ENCODE measurements at places on chromosomes 1 and 21.

- no peak for DNase-seq
Measured at GRCh38 chr21:45234127-45234526, 53.6 kb downstream of the POFUT2 start.

GRCh38 chr1:235268379-235269125 is 59.4 kb downstream of the ARID4B start:
- no peak for DNase-seq

DNA sequence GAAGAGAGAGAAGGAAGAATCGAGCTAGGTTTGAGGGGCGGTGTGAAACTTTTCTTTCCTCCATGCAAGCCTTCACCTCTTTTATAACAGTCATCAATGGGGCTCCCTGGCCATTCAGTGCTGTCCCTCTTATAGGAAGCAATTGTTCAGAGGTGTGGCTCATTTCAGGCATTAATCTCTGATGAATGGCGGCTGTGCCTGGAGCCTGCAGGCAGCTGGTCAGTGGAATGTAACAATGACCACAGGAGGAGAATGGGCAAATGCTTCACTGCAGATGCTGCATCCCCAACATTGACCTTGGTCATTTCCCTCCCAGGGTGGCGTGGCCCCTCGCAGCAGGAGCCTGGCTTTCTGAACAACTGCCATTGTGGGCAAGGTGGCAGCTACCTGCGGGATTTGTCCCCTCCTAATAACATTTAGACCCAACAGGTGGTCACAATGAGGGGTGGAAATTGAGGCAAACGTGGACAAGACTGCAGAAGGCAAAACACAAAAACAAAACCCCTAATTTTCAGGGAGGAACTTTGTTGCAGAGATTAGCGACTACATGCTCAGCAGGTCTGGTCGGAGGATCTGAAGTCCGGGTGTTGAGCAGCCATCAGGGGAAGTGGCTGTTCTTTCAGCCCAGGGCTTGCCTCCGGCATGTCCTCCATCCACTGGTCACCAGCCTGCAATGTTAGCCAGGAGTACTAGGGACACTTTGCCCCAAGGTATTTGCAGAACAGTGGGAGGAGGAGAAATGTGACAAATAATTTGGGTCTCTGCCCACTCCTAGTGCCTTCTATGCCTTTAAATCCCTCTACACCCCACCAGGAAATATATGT is 97.3 kb upstream of the PAXBP1 start:
- DNase-seq, result no peak

- DNase-seq, result no peak
Measured at GRCh38 chr1:221768444-221769066, 26.7 kb upstream of the DUSP10 start.

DNA sequence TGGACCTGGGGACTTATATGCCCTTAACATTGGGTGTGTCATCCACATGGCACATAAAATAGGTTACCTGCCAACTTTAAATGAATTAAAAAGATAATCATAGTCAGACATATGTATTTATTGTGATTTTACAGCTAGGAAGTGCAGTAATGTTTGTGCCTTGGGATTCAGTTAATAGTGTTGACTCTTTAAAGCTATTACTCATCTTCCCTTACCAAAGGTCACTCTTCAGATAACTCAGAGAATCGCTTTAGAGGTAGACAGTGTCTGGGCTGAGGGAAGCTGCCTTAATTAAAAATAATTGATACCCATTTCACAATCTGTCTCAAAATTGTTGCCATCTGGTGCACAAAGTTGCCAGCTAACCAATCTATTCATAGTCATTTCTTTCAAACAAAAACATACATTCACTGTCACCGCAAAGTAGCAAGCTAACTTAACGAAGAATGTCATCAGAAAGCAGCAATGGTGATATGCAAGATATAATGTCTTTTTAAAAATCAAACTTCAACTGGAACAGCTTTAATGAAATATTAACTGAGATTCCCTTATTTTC is 3.0 kb upstream of the KRTAP15-1 start:
- DNase-seq, result no peak

GRCh38 chr1:229570891-229571516 is 12.5 kb upstream of the ABCB10 start:
- no peak for DNase-seq

GRCh38 chr1:97764991-97765390 is 155.8 kb downstream of the DPYD start:
- no peak for DNase-seq

DNA sequence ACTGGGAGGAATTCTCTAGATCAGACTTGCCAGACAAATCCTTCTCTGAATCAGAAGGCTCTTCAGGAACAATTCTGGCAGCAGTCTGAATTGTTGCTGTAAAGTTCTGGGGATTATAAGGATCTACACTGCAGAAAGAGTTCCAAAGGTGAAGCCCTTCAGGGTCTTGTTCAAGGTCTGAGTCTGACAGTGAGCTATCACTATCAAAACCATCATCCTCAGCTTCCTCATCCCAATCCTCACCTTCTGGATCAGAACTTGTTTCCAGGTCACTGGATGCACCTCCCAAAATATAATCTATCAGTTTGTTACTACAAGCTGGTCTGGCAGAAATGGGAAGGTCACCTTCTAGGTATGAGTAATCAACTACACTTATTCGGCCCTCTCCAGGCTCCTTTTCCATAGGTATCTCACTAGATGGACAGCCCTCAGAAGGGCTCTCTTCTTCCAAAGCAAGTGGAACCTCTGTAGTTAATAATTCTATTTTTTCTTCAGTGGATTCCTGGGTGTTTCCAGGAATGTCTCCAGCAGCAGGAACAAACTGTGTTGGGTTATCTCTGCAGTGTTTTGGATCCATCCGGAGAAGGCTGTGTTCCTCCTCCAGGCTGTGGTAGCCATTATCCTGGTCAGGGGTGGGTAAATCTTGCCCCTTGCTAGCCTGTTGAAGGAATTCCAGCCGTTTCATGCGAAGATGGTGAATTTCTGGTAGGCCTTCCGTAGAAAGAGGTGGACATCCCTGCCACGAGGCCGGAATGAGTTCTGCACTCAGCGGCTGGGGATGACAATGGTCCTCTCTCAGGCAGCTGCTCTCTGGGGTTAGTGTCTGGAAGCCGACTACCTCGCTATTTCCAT is 1.6 kb downstream of the PPP1R15B start:
- DNase-seq, result no peak

DNA sequence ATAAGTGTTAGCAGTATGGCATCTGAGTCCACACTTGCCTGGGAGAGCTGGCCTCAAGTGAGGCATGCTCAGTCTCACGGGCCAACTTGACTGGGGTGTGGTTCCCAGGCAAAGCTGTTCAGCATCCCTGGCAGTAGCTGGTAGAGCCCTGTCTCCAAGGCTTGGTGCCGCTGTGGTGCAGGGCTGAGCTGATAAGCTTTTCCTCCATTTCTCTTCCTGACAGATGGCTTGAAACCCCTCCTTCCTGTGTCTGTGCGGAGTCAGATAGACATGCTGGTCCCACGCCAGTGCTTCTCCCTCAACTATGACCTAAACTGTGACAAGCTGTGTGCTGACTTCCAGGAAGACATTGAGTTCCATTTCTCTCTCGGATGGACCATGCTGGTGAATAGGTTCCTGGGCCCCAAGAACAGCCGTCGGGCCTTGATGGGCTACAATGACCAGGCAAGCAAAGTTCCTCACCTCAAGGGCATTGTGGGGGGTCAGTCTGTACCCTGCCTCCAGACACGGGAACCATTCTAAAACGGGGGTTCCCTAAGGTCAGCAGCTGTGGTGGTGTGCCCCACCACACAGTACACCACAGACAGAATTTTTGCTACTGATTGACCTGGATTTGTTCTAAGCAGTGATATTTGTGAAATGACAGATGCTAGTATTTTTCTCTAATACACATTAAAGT is 13.7 kb upstream of the MIIP start:
- peak; percentile 58 for DNase-seq

DNA sequence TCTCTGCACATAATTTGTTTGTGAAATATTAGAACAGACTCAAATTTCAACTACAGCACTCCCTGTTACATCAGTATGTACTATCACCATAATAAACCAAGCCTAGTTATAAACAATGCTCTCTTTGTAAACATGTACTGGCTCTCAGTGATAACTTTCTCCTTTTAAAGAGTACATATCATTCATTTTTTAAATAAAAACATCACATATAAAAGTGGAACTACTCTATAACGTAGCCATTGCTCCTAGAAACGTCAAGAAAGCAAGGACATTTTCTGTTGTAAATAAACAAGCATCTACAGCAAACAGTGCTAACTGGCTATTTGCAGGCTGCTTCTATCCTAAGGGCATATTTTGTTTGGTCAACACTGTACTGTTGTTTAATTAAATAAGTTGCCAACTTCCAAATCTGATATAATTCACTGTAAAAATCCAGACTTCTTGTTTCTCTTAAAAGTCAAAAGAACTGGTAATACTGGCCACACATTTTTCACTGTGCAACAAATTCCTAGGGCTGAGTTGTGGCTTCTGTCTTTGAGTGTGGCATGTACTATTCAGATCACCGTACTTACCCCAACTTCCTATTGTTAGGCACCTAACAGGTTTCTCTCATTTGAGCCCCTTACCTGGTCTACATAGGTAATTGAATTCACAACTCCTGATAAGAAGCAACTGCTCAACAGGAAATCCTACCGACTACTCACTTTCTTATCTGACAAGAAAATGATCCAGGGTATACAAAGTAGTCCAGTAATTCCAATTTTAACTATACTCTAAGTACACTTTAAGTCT is 111.9 kb downstream of the DENND1B start:
- no peak for DNase-seq

GRCh38 chr1:198636391-198636790 is 2.4 kb upstream of the PTPRC start:
- no peak for DNase-seq

DNA sequence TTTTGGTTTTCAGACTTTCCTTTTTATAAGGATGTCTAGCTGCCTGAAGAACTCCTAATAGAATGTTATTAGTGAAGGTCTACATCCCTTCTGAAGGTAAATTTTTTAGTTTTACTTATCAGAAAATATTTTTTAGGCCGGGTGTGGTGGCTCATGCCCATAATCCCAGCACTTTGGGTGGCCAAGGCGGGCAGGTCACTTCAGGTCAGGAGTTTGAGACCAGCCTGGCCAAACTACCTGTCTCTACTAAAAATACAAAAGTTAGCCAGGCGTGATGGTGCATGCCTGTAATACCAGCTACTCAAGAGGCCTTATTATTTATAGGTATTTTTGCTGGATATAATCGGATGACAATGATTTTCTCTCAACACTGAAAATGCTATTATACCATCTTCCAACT is 181.9 kb upstream of the KCNK2 start:
- DNase-seq, result no peak

GRCh38 chr1:4060850-4061249 is 160.8 kb upstream of the C1orf174 start:
- no peak for DNase-seq

GRCh38 chr1:171911506-171911905 is 70.2 kb downstream of the DNM3 start:
- DNase-seq, result no peak

DNA sequence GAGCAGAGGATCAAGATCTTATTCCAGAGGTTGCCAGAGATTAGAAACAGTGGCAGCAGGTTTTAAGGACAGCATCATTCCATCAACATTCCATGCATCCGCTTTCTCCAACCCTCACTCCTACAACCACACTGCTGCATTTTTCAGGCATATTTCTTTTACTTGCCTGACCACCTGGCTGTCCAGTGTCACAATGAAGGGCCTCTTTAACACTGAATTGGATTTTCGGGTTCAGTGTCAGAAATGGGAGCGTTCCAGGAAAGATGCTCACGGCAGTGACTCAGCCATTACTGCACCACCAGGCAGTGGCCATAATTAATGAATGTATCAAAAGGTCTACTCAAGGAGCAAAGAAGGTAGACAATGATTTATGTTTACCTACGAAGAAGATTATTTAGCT is 200.4 kb upstream of the ESRRG start:
- no peak for DNase-seq

- DNase-seq, result no peak
Measured at GRCh38 chr1:10078494-10078893, 45.7 kb downstream of the UBE4B start.

DNA sequence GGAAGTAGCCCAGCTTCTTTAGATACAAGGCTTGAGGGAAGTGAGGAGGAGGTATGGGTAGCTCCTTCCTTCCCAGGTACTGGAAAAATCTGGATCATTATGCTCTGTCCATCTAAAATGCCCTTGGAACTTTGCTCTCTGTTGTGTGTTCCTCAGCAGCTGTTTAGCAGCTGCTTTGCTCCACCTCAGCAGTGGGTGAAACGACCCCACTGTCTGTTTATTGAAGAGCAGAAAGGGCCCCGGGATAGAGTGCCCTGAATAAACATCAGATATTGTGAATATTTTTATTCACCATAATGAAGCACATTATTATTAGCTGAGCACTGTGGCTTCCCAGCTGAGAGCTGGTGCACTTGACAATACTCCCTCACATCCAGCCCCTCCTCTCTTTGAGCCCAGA is 237.9 kb downstream of the PBX1 start:
- no peak for DNase-seq

DNA sequence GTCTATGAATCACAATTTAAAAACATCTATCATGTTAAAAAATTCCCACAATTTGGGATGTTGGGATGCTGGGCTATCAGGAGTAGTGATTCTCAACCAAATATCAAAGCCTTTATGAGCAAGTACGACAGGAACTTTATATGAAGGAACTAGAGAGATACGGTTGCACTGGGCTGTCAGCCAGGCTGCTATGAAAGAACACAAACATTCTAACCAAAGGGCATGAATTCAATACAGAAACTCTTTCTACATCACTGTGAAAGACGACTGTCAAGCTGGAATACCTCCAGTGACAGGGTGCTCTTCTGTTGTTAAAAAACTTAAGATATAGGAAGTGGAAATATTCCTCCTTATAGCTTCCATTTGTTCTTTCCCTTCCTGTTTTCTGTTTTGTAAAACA is 9.8 kb downstream of the CACNA1E start:
- no peak for DNase-seq

- DNase-seq, result no peak
Measured at GRCh38 chr1:160414881-160415280, 14.5 kb downstream of the VANGL2 start.

DNA sequence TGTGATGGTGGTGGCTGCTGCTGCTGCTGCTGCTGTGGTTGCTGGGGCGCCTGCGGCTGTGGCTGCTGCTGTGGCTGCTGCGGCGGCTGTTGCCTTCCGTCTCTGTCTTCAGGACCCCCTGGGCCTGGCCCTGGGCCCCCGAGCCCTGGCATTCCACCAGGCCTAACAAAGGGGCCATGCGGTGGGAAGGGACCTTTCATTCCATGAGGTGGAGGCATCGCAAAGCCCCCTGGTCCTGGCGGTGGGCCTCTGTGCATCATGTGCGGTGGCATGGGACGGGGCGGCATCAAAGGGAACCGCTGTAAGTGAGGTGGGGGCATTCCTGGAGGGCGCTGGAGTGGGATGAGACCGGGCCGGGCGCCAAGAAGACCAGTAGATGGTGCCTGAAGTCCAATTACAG is 12.4 kb downstream of the SOD1 start:
- peak; percentile 41 for DNase-seq

GRCh38 chr1:36863061-36863460 is 171.3 kb downstream of the GRIK3 start:
- no peak for DNase-seq

DNA sequence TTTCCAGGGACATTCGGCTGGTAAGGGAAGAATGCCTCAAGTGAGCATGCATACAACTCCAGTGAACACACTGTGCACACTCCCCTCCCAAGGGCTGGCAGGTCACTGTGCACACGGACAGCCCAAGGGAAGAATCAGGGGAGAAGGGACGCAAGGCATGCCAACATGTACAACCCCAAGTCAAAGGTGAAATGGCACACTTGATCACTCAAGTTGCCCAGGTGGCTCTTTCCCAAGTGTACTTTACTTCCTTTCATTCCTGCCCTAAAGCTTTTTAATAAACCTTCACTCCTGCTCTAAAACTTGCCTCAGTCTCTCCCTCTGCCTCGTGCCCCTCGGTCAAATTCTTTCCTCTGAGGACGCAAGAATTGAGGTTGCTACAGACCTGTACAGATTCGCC is 13.5 kb upstream of the SLC1A7 start:
- no peak for DNase-seq

- peak; percentile 34 for DNase-seq
Measured at GRCh38 chr1:200041337-200042118, 14.0 kb downstream of the NR5A2 start.

Data from D341Med (cell line).